ENCODE measurements at places on chromosomes 2 and 18.

GRCh38 chr2:241011751-241012510 is 13.5 kb downstream of the SNED1 start:
- peak; percentile 67 for DNase-seq

GRCh38 chr2:203948733-203949132 is 12.2 kb downstream of the ICOS start:
- no peak for DNase-seq

DNA sequence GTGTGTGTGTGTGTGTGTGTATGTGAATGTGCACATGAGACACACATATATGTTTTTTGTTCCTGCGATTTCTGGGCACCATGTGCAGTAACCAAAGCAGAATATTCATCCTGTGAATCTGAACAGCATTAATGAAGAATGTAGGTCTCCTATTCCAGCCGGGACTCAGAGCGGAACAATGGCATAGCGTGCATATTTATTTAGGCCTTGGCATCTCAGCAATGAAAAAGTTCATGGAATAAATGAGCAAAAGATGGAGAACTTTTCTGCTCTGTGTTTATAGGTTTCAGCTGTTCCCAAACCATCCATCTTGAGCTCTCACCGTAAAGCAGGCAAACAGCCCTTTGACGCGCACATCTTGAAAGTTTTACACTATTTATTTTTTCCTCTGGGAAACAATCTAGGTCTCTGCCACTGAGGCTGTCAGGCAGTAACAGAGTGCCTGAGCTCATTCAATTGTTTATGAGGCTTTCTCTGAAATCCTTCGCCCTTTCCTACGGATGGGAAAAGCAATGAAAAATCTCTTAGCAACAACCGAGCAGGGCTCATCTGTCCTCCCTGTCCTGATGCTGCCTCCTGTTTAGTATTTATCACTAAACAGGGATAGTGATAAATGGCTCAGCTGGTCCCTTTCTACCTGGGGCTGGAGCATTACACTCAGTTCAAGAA is 146.2 kb upstream of the MSH6 start:
- no peak for DNase-seq

DNA sequence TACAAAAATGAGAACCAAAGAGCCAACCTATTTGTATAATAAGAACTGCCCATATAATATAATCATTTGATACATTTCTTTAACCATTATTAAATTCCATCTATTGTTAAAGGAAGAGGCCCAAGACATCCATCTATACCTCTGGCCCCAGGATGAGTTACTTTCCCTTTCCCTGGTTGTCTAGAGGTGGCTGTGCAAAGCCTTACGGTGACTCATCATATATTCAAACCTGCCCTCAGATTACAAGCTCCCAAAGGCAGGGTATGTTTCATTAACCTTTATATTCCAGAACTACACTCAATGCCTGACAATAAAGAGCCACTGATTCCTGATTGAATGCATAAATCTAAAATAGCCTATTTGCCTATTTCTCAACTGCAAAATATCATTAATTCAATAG is 105.8 kb upstream of the PID1 start:
- DNase-seq = no peak
